HT-29 (cell line): ENCODE measurements at places on chromosomes 11 and 22. TPM values are rescaled to one million over a fixed set of nuclear protein-coding genes. Genes with fewer than 3 reads are reported as not detected.

- DNase-seq = no peak
Measured at GRCh38 chr11:36282926-36283325, 6.3 kb downstream of the COMMD9 start.

- DNase-seq = no peak
Measured at GRCh38 chr22:27134315-27134701, 476.9 kb downstream of the MIAT start.

- no peak for DNase-seq
Measured at GRCh38 chr11:114400915-114401223, 403 bp downstream of the RBM7 start.

- DNase-seq = no peak
Measured at GRCh38 chr11:14973621-14974514, 1.7 kb upstream of the CALCA start.

DNA sequence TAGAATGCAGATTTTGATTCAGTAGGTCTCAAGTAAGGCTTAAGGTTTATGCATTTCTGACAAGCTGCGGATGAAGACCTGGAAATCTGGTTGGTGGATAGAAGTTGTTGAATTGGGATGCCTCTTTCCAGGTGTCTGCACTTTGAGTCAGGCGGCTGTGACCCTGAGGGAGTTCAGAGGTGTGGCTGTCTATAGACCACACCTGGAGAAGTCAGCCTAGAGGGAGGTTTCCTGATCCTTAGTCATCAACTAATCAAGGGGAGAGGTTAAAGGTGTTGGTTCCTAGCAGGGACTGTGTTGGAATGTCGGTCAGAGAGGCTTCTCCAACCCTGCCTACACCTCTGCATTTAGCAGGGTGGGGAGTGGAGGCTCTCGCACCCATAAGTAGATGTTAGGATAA lies 8.0 kb downstream of the GLB1L2 start:
- DNase-seq = peak; percentile 46

DNA sequence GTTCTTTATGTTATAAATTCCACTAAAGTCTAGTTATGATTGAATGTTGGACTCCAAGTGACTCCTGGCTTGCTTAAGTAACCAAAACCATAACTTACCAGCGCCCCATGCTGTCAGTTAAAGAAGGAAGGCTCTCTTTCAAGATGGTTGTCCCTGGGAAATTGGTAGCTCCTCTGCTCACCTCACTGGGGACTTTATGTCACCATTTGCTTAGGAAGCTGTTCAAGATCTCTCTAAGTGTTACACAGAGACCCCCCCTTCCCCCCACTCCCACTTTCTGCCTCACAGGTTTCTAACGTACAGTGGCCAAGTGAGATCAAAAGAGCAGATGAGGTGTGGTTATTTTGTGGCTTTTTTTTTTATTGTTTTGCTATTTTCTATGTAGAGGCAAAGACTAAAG lies 301.8 kb downstream of the AASDHPPT start:
- DNase-seq = no peak

GRCh38 chr11:72224564-72225410 lies at the start of gene INPPL1:
TSS of gene INPPL1 (plus strand) at chr11:72224767. CDS start at chr11:72224985, 218 bp downstream.
- peak; percentile 47 for DNase-seq

GRCh38 chr11:8273287-8273686 lies 9.6 kb upstream of the LMO1 start:
- DNase-seq = no peak

DNA sequence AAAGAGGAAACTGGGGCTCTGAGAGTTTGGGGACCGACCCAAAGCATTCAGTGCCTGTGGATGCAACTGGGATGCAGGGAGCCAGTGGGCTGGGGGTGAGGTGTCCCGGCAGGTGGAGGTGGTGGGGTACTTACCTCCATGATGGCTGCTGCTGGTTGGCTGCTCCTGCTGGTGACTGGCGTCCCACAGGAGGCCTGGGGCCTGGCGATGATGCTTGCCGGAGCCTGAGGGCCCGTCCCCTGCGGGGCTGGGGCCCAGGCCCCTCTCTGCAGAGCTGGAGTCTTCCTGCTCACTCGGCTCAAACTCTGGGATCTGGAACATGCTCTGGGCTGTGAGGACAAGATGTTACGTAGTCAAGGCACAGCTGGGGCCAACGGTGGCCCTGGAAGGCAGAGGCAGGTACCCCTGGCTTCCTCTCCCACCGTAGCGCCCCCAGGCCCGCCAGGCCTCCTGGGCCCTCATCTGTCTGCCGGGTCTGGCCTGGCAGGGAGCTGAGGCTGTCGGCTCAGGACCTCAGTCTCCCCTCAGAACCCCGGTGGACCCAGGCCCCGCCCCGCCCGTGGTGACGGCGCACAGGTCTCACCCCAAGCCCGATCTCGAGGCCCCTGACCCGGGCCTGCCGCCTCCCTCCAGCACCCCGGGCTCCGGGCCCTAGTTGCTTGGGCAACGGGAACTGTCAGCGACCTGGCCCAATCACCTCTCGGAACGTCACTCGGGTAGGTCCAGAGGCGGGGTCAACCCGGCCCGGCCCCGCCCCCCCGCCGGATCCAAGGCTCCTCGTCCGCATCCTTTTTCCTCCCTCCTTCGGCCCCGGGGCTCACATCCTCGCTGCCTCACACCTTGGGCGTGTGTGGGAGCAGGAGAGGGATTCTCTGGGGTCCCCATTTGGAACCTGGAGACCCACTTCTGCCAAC lies at the start of gene BAD:
Gene BAD (minus strand): TSS at position 618 of the 914 bp plus-strand sequence. CDS start 297 bp downstream, at position 321.
- peak; percentile 97 for DNase-seq

GRCh38 chr11:67384851-67385366 lies 6.9 kb upstream of the RAD9A start:
- no peak for DNase-seq

GRCh38 chr11:8775734-8776133 lies 93.1 kb downstream of the RPL27A start:
- DNase-seq = no peak

DNA sequence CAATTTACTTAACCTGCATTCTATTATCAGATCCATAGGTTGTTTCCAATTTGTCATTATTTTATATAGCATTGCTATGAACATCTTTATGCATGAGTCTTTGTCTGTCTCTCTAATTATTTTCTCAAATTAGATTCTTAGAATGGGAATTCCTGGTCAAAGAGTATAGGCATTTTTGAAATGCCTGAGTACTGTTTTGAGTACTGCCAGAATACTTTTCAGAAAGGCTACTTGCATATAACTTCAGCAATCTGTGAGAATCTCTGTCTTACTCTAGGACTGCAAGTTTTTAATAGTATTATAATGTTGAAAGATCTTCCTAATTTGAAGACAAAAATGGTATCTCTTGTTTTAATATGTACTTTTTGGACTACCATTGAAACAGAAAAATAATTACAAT lies 56.6 kb downstream of the KCNC1 start:
- DNase-seq = no peak

DNA sequence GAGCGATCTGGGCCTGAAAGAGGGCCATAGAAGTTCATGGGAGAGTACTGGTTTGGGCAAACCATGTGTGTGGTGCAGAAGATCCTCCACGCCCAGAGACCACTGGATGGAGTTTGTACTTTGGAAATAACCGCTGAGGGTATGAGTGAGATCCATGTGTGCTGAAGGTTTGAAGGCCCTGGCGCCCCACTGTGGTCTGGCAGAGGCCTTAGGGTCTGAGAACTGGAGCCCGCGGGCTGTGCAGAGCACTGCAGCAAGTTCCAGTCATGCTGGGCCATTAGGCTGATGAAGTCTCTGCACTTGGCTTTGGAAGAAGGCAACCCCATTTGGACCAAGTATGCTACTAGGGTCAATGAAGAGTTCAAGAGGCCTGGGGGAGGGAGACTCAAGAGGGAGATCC lies 186.4 kb downstream of the BUD13 start:
- DNase-seq = no peak

- DNase-seq = no peak
Measured at GRCh38 chr11:94938095-94939055, 35.0 kb downstream of the CWC15 start.

- no peak for DNase-seq
Measured at GRCh38 chr11:4453118-4453517, 4.0 kb downstream of the OR52K2 start.

DNA sequence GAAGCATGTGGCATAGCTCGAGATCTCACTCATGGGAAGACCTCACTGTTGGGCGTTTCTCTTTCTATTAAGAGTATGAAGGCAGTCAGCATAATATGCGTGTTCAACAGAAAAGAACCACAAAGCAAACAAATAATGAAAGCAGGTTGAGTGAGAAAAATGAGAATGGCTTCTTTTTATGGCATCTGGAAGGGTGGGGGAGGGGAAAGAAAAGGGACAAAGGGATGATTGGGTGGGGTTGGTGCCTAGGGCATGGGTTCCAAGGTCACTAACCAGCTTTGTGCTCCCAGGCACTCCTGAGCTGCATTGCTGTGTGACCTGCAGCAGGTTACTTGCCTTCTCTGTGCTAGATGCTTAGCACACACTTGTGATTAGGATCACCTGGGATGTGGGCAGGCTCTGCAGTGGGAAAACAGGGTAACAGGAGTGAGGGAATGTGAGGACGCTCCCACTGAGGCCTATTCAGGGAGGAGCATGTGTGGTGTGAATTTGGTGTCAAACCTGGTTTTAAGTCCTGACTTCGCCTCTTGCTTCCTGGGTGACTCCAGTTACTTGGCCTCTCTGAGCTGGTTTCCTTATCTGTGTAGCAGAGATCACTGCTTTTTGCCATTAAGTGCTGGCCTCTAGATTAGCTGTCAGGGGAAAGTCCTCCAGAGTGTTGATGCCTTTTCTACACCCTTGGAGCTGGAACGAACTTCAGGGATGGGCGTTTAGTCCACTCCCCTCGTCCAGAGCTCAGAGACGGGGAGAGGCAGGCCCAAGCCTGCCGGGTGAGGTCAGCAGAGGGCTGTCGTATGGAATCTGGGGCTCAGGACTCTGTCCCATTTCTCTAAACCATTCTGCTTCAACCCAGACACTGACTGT lies 74.8 kb downstream of the KIAA1671 start:
- DNase-seq = peak; percentile 48

DNA sequence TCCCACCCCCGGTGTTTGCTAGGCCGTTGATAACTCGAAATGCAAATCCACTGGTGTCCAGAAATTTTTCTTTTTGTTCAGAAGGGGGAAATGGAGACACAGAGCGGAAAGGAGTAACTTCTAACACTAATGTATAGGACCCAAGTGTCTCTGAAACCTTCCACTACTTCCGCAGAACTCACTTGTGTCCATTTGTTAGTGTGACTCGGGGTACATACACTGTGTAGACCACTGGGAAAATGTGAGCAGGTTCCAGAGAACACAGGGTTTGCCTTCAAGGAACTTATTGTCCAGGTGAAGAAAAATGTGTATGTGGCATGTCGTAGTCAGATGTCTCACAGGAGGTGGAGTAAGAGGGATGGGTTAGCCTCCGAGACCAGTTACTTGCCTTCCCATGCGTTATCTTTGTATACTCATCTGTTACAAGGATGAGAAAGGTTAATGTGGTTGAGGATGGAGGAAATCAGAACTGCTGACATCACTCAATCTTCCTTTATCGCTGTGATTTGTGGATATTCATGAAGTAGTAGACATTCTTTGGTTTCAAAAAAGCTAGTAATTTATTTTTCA lies 857 bp downstream of the ARCN1 start:
- DNase-seq = peak; percentile 69

Gene RGL4
- total RNA-seq = not detected in 2 replicates

Gene PIM3
- 161 and 183 TPM in 2 replicates for total RNA-seq

Gene OR51B2
- total RNA-seq = not detected in 2 replicates

Gene PLAAT2
- 0.57 and 4.2 TPM in 2 replicates for total RNA-seq

Gene KRTAP5-2
- total RNA-seq = not detected in 2 replicates

Gene LRRC74B
- 0.13 TPM in 1 of 2 replicates, not detected in the other for total RNA-seq

Gene CARD18
- total RNA-seq = not detected in 2 replicates

Gene TMPRSS4
- total RNA-seq = 152 and 157 TPM in 2 replicates
